Type B pancreatic cell (in vitro differentiated cells): ENCODE measurements at places on chromosomes 3 and 15. TPM values are rescaled to one million over a fixed set of nuclear protein-coding genes. Genes with fewer than 3 reads are reported as not detected.
A peak's percentile ranks its signal among the peaks of the same experiment; 100 is the strongest.

PRSS50 gene
- total RNA-seq: 1.1 and 1.2 TPM in 2 replicates

ABI3BP gene
- total RNA-seq: 5.0 and 7.3 TPM in 2 replicates

HYAL1 gene
- total RNA-seq: 2.3 and 3.7 TPM in 2 replicates

TGM5 gene
- 0.22 and 0.71 TPM in 2 replicates for total RNA-seq

DNA sequence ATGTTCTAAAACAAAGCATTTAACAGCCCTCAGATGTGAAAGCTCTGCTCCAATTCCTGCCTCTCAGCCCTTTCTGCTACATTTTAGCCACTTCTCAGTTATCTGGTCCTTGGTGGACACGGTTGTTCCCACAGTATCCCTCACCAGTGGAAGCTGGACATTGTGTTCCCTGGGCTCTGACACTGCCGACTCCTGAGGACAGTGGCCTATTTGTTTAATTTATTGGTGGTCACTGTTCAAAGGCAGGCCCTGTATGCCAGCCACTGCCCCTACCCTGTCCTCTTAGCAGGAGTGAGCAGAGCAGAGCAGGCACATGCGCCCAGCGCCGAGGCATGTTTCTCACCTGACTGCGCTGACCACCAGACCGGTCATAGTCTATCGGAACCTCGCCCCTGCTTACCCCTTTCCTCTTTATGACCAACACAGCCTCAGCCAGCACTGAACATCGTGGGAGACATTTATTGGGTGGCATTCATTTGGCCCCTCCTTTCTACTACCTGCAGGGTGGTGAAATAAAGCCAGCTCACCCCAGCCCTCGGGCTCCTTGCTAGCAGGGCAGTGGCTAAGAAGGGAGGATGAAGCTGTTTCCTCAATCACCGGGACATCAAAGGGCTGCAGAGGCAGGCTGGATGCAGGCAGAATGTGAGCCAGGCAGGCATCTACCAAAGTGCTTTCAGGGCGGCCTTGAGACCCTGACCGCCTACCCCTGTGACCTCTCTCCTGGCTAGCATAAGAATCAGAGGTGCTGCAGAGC, 54.3 kb upstream of the HACD2 start:
- no peak overlapping the region for H3K27ac ChIP-seq
- DNase-seq: no peak
- no peaks in the 10 kb centered on the region for H3K27me3 ChIP-seq
- peaks cover 8% of the 10 kb centered on the region for H3K36me3 ChIP-seq
- H3K4me3 ChIP-seq: no peak overlapping the region
- peaks cover 49% of the 10 kb centered on the region for H3K4me1 ChIP-seq

- no peak overlapping the region for H3K27ac ChIP-seq
- H3K27me3 ChIP-seq: peaks cover 5% of the 10 kb centered on the region
- peaks cover 40% of the 10 kb centered on the region for H3K4me1 ChIP-seq
- no peaks in the 10 kb centered on the region for H3K36me3 ChIP-seq
- no peak overlapping the region for H3K4me3 ChIP-seq
- DNase-seq: no peak
These were observed 58.3 kb upstream of the HES1 start for GRCh38 chr3:194077602-194078001.

DNA sequence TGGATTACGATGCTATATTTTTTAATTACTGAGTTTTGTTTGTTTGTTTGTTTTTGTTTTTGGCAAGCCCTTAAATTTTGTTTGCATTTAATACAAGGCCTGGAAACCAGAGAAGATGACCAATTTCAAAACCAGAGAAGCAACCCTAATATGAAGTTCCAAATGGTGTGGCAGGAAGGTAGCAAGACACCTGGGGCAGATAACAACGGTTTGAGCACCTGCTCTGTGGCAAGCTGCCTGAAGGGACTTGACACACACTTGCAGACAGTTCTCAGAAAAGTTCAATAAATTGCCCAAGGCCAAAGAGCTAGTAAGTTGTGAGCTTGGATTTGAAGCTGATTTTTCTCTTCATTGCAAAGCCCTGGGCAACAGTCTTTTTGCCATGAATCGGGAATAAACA, 151.2 kb upstream of the UBE2E1 start:
- no peaks in the 10 kb centered on the region for H3K36me3 ChIP-seq
- DNase-seq: no peak
- peaks cover 17% of the 10 kb centered on the region for H3K4me1 ChIP-seq
- H3K27ac ChIP-seq: no peak overlapping the region
- H3K27me3 ChIP-seq: no peaks in the 10 kb centered on the region

- H3K4me3 ChIP-seq: no peak overlapping the region
- DNase-seq: no peak
These were observed 23.7 kb downstream of the TPM1 start for GRCh38 chr15:63066272-63066671.

- no peak overlapping the region for H3K27ac ChIP-seq
- no peak for DNase-seq
- H3K27me3 ChIP-seq: no peaks in the 10 kb centered on the region
- no peaks in the 10 kb centered on the region for H3K36me3 ChIP-seq
- peaks cover 9% of the 10 kb centered on the region for H3K4me1 ChIP-seq
- no peak overlapping the region for H3K4me3 ChIP-seq
These were observed 736.8 kb downstream of the MCTP2 start for GRCh38 chr15:94968133-94968532.

DNA sequence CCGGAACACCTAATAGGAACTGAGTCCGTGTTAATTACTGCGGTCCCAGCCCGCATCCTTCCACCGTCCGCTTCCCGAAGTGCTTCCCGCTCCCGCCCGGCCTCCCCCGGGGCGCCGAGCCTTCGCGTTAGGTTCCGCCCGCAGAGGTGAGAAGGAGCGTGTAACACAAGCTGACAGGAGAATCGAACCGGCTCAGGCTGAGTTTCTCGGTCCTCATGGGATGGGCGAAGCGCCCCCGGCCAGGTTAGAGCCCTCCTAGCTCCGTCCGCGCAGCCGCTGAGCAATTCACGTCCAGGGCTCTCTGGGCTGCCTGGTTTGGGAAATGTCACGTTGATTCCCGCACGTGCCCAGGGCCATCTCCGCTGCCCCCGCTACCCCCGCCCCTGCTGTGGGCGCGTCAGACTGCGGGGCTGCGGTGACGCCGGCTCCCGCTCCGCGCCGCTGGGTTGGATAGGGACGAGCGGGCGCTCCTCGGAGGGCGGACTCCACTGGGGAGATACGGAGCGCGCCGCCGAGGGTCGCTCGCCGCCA, 954 bp downstream of the CLDN11 start:
- peak overlapping the region; percentile 86 for H3K4me3 ChIP-seq
- peaks cover 31% of the 10 kb centered on the region for H3K4me1 ChIP-seq
- peaks cover 31% of the 10 kb centered on the region for H3K27me3 ChIP-seq
- no peak for DNase-seq
- H3K36me3 ChIP-seq: peaks cover 12% of the 10 kb centered on the region

- H3K4me1 ChIP-seq: no peaks in the 10 kb centered on the region
- H3K36me3 ChIP-seq: no peaks in the 10 kb centered on the region
- no peak overlapping the region for H3K27ac ChIP-seq
- peaks cover 8% of the 10 kb centered on the region for H3K27me3 ChIP-seq
These were observed 247.9 kb downstream of the OCA2 start for GRCh38 chr15:27850981-27851857.

- H3K4me1 ChIP-seq: peaks cover 37% of the 10 kb centered on the region
- no peaks in the 10 kb centered on the region for H3K27me3 ChIP-seq
- H3K36me3 ChIP-seq: no peaks in the 10 kb centered on the region
- no peak overlapping the region for H3K27ac ChIP-seq
These were observed 207.6 kb downstream of the CHST2 start for GRCh38 chr3:143326983-143327778.

GRCh38 chr15:29914511-29914926, 92.3 kb upstream of the TJP1 start:
- DNase-seq: no peak
- H3K4me3 ChIP-seq: peak overlapping the region; percentile 13
- H3K27me3 ChIP-seq: no peaks in the 10 kb centered on the region
- no peaks in the 10 kb centered on the region for H3K36me3 ChIP-seq

GRCh38 chr15:44811337-44811736, 75.0 kb downstream of the TRIM69 start:
- no peaks in the 10 kb centered on the region for H3K36me3 ChIP-seq
- H3K4me1 ChIP-seq: no peaks in the 10 kb centered on the region
- no peak for DNase-seq
- peaks cover 10% of the 10 kb centered on the region for H3K27me3 ChIP-seq

DNA sequence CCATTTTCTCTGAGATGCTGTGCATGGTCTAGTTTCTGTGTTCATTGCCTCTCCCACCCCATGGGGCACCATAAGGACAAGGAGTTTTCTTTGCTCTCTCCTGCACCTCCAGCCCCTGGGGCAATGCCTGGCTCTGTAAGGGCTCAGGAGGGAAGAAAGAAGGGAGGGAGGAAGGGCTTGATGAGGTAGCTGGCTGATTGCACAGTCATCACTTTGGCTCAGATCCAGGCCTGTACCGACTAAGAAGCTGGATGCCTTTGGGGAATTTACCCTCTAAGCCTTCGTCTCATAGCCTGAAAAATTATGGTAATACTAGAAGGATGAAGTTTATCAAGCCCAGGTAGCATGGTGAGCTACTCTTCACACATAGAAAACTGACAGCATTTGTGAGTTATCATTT, 382.9 kb downstream of the GABRG3 start:
- H3K4me1 ChIP-seq: no peaks in the 10 kb centered on the region
- H3K4me3 ChIP-seq: no peak overlapping the region
- H3K27me3 ChIP-seq: peaks cover 5% of the 10 kb centered on the region
- no peaks in the 10 kb centered on the region for H3K36me3 ChIP-seq
- no peak for DNase-seq

DNA sequence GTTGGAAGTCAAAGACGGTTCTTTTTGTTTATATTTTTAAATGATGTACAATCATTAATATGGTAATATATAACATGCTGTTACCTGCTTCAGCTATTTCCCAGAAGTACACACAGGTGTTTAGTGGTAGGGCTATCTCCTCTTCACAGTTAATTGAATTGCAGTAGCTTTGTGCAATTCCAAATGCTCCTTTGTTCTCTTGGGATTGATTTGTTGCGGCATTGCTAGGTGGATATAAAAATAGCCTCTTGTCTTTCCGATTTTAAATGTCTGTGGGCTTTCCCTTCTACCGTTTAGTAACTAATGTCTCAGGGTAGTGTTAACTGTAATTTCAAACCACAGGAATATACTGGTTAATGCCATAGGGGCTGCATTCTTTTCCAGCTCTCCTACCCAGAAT, 307.6 kb upstream of the SLITRK3 start:
- H3K27me3 ChIP-seq: no peaks in the 10 kb centered on the region
- no peaks in the 10 kb centered on the region for H3K4me1 ChIP-seq
- no peak overlapping the region for H3K27ac ChIP-seq
- H3K36me3 ChIP-seq: no peaks in the 10 kb centered on the region
- H3K4me3 ChIP-seq: no peak overlapping the region
- DNase-seq: no peak

GRCh38 chr3:43873723-43874122, 183.0 kb downstream of the ABHD5 start:
- peaks cover 10% of the 10 kb centered on the region for H3K4me1 ChIP-seq
- DNase-seq: no peak
- H3K4me3 ChIP-seq: no peak overlapping the region
- H3K27me3 ChIP-seq: peaks cover 8% of the 10 kb centered on the region
- no peaks in the 10 kb centered on the region for H3K36me3 ChIP-seq

DNA sequence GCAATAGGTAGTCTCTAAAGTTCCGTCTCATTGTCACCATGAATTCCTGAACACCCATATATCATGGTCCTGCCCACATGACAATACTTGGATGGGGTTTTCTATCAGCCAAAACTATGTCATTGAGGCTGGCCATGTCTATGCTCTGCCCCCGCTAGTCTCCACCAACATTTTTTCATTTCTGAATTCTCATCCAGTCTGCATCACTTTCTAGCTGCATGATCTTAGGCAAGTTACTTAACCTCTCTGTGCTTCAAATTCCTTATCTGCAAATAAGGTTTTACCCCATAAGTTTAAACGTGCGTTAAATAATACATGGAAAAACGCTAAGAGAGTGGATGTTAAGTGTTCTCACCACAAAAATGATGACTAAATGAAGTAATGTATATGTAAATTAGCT, 14.1 kb downstream of the HERC1 start:
- no peak overlapping the region for H3K4me3 ChIP-seq
- H3K4me1 ChIP-seq: peaks cover 23% of the 10 kb centered on the region
- no peaks in the 10 kb centered on the region for H3K36me3 ChIP-seq
- H3K27me3 ChIP-seq: no peaks in the 10 kb centered on the region

GRCh38 chr3:33041909-33042308, 55.0 kb downstream of the GLB1 start:
- no peak for DNase-seq
- H3K27ac ChIP-seq: no peak overlapping the region
- H3K27me3 ChIP-seq: no peaks in the 10 kb centered on the region
- no peaks in the 10 kb centered on the region for H3K4me1 ChIP-seq
- peaks cover 20% of the 10 kb centered on the region for H3K36me3 ChIP-seq

GRCh38 chr3:146374146-146374545, 95.2 kb downstream of the PLSCR2 start:
- H3K4me1 ChIP-seq: no peaks in the 10 kb centered on the region
- no peak overlapping the region for H3K4me3 ChIP-seq
- no peak for DNase-seq
- H3K27me3 ChIP-seq: no peaks in the 10 kb centered on the region

DNA sequence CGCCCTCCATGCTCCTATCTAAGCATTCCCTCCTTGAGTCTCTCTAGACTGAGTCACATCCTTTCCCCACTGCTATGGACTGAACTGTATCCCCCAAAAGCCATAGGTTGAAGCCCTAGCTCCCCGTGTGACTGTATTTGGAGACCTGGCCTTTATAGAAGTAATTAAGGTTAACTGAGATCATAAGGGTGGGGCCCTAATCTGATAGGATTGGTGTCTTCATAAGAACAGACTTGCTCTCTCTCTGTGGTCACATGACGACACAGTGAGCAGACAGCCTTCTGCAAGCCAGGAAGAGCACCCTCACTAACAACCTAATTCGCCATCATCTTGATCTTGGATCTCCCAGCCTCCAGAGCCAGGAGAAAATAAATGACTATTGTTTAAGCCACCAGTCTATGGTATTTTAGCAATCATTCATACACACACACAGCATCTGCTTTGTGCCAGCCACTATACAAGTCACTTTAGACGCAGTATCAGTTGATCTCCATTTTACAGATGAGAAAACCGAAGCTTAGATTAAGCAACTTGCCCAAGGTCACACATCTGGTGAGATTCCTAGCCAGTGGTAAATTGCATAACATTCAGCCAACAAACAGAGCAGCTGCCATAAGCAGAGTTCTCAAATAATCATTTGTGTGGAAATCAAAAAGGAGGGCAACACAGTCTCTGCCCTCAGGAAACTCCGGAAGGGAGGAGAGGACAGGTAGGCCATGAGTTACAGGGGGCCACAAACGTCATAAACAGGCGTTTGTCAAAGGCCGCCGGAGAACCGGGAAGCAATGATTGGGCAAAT, 66.3 kb upstream of the HES1 start:
- H3K4me1 ChIP-seq: peaks cover 27% of the 10 kb centered on the region
- peak overlapping the region; percentile 73 for H3K27ac ChIP-seq
- H3K27me3 ChIP-seq: peaks cover 4% of the 10 kb centered on the region
- no peak for DNase-seq

DNA sequence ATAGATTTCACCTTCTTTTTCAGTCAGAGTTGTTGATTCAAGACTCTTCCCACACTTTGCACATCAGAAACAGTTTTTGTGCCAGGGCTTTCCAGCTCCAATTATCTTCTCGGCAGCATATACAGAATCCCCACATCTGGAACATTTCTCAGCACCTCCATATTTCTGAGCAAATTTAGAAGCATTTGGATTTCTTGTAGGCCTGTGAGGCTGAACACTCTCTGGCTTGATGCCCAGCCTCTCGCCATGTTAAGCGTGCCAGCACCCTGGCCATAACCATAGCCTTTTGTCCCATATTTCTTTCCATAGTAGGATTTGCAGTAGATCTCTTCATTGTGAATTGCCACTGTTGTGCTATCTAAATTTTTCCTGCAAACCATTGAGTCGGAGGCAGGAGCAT, 28.3 kb downstream of the CD80 start:
- H3K4me3 ChIP-seq: no peak overlapping the region
- no peaks in the 10 kb centered on the region for H3K36me3 ChIP-seq
- no peak overlapping the region for H3K27ac ChIP-seq
- H3K27me3 ChIP-seq: no peaks in the 10 kb centered on the region
- no peaks in the 10 kb centered on the region for H3K4me1 ChIP-seq
